ENCODE measurements at places on chromosomes 3 and 15.
A peak's percentile ranks its signal among the peaks of the same experiment; 100 is the strongest.

DNA sequence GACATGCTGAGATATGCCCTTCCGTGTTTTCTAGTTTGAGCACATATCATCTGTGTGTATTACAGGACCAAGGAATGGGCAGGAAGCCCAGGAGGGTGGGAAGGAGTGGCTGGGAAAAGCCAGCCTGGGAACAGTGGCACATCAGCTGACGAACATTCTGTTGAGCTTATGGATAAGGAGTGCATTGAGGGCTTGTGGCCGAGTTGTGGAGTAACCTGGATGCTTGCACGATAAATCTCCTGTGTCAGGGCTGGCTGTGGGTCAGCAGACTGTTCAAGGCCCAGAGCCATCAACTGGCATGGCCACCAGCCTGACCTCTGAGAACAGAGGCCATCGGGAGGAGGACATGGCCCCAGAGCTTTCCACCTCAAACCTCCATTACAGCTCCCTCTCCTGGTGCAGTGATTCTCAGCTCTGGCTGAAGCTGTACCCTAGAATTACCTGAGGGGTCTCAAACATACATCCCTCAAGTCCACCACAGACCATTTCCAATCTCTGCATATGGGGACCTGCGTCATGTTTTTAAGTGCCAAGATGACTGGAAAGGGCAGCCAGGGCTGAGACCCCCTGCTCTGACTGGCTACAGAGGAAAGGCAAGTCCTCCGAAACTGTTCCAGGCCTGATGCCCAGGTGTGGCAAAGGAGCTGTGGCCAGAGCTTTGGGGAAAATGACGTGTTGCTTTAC is 4.8 kb upstream of the VILL start:
- no peak for DNase-seq

DNA sequence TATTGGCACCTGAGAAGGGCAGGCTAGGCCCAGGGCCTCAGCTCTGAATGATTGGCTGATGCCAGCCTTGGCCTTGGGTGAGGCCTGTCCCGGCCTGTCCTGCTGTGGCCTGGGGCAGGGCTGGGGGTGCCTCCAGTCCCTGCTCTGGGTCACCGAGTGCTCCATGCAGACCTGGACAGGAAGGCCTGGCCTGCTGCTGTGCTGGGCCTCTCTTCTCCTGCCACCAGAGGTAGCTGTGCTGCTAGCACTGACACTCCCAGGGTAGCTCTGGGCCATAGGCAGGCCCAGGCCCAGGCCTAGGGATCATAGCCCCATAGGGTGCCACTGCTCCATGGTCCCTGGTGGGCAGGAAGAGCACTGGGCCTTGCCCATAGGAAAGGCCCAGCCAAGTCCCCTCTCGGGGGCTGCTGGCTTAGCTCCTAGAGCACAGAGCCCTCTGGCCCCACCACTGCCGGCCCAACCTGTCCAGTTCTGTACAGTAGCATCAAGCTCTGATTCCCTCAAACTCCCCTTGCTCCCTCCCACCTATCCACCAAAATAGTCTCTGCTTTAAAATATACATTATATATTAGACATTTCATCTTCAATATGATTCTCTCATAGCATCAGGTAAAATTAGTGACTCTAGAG is 18.2 kb downstream of the ABTB1 start:
- DNase-seq: peak; percentile 51

DNA sequence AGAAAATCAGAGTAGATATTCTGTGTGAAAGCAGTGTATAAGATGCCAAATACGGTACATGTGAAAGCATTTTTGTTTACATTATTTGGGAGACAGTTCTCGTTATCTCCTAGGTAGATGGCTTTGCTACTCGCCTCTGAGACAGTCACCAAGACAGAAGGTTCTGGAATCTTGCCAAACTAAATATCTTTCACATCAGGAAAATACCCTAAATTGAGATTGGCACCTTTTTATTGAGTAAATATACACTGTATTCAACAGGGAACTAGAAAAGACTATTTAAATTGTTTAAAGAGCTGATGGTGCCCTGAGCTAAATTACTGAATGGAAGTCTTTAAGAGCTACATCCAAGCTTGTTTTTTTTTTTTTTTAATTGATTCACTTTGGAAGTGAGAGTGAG is 3.4 kb downstream of the FGD5 start:
- no peak for DNase-seq

DNA sequence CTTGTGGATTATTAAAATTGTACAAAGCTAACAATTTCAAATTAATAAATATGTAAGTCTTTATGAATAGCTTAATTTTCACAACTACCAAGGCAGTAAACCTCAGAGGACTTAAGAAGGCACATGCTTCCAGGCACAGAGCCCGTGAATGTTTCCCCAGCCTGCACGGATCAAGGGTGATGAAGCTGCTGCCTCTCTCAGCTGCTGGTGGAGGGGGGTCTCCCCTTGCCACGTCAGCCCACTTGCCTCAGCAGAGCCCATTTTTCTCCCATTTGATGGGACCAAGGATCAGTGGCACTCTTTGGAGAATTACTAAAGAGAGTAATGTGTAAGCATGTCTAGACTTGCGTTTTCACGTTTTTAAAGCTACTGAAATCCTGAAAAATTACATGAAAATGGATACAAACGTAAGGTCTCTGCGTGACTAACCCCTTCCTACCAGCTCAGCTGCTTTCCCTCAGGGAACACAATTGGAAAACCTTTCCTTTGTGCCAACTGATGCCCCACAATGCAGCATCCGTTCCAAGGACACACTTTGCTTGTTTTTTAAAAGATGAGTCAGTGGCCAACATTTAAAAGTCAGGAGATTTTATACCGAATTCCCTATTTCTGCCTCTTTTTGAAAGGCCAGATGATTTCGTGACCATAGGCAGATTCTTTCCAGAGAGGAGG is 494.1 kb downstream of the GABRG3 start:
- no peak for DNase-seq

- peak; percentile 8 for DNase-seq
Measured at GRCh38 chr3:178170698-178171535, 365.3 kb upstream of the KCNMB2 start.
